ENCODE measurements at places on chromosomes 1 and 21.

GRCh38 chr1:111483166-111483565 lies 9.4 kb downstream of the C1orf162 start:
- DNase-seq, result no peak

DNA sequence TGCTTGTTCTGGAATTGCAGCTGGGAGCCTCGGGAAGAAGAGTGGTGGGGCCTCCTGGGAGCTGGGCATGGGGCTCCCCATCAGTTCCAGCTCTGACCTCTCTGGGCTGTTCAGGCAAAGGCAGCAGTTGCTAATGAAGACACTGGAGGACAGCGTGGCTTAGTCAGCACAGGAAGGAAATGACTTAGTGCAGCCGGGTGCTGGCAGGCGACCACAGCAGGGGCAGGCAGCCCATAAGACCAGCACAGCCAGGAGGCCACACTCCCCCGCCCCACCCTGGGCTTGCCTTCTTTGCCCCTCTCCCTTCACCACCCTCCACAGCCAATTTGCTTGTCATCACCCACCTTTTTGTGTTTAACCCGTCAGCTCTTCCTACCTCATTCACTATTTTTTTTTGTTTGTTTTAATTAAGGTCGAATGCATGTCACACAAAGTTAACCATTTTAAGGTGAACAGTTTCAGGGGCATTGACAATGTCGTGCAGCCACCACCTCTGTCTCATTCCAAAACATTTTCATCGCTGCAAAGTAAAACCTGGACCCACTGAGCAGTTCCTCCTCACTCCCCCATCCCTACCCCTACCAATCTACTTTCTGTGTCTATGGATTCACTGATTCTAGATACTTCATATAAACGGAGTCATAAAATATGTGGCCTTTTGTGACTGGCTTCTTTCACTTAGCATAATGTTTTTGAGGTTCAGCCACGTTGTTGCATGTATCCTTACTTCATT lies 10.9 kb downstream of the OLIG2 start:
- no peak for DNase-seq

- DNase-seq, result no peak
Observed at GRCh38 chr1:32448773-32449456, 16.0 kb upstream of the ZBTB8B start.

DNA sequence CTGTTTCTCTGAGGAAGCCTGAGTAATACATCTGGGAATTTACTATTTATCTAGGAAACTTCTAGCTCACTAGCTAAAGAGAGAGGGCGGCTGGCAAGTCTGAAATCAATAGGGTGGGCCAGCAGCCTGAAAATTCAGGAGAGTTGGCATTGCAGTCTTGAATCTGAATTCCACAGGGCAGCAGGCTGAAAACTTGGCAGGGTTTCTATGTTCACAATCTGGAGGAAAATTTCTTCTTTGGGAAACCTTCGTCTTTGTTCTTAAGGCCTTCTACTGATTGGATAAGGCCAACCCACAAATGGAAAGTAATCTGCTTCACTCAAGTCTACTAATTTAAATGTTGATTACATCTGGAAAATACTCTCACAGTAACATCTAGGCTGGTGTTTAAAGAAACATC lies 101.0 kb upstream of the COG2 start:
- no peak for DNase-seq

Data from right hindlimb (tissue), 1 donor.